ENCODE measurements at places on chromosomes 12 and 14.

- DNase-seq: no peak
Observed at GRCh38 chr12:113407931-113408600, 4.4 kb upstream of the SDS start.

- DNase-seq: peak; percentile 70
Observed at GRCh38 chr12:57001448-57001906, 4.9 kb downstream of the ZBTB39 start.

DNA sequence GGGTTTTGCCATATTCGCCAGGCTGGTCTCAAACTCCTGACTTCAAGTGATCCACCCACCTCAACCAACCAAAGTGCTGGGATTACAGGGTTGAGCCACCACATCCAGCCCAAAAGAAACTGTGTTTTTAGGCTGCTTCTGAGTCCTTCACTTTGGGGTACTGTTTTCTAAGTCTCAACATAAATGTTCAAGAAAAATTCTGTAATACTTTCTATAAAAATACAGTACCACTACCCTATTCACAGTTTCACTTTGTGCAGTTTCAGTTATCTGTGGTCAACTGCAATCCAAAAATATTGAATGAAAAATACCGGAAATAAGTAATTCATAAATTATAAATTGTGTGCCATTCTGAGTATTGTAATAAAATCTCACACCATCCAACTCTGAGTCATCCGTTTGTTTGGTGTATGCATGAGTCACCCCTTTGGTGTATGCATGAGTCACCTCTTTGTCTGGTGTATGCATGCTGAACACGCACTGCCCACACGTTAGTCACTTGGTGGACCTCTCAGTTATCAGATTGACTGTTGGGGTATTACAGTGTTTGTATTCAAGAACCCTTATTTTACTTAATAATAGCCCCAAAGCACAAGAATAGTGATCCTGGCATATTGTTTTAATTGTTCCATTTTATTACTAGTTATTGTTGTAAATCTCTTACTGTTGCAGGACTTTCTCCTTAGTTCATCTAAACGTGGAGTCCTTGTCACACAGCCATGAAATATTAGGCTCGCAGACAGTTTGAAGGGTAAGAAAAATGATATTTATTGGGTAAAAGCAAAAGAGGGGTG lies 190.2 kb downstream of the FSCB start:
- DNase-seq: no peak

- DNase-seq: no peak
Observed at GRCh38 chr12:46259071-46259470, 9.8 kb downstream of the SLC38A1 start.

DNA sequence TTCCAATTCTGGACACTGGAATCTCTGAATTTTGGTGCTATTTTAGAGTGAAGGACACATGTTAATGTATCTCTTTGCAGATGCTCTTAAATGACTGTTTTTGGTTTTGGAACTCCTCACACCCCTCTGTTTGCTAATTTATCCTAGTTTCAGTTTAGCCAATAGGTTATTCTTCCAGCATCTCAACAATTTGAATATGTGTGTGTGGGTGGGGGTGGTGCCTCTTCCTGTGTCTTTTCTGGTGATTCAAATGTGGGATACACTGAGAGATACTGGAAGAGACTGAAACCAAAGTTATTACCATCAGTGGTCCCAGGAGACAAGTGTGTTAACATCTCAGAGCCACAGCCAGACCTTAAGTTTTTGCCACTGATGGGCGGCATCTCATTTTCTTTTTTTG lies 1317.4 kb upstream of the TMEM132C start:
- DNase-seq: no peak
